NCI-H1048 (cell line): ENCODE measurements at places on chromosomes 7 and 10.

DNA sequence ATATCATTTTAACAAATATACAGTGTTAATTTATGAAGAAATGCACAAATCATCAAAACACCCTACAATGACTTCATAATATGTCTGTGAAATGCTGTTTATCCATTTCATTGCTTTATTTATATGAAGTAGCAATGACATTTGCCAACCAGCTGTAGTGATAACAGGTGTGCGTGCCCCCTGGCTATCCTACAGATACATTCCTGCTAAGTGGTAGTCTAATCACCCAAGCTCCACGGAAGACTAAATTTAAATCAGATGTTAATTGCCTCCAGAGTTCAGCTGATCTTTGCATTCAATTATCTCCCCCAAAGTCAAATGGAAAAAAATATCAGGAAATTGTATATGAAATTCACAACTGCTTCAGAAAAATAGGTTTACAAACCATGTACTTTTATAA, 1164.2 kb upstream of the LRRN3 start:
- no peak for DNase-seq

- DNase-seq = no peak
These were observed 33.1 kb downstream of the HABP2 start for GRCh38 chr10:113585949-113586348.

GRCh38 chr10:47045331-47045861, 134.2 kb downstream of the PTPN20 start:
- DNase-seq = no peak

DNA sequence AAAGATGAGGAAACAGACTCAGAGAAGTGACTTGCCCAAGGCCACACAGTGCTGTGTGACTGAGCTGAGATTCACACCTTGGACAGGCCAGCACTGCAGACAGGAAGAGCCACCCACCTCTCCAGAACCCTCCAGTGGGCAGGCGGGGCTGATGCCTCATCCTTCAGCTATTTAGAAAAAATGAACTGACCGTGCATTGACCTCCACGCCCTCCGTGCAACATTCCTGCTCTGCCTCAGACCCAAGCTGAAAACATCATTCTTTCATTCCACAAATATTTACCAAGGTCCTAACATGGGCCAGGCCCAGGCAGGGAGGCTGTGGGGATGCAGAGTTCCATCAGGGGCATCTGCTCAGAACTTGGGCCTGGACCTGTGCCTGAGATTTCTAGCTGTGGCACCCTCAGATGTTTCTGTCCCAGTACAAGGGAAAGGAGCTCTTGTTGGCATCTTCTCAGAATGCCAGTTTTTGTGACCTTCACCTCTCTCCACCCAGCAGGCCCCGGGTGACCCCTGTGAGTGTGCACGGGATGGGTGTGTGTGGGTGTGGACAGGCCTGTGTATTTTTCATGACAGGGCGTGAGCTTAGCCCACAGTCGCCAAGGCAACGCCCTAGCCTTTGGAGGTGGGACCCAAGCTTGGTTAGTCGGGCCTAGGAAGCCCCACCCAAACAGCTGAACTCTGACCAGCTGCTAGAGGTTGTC, 6.5 kb downstream of the VSIR start:
- DNase-seq = no peak

- no peak for DNase-seq
These were observed 63.2 kb downstream of the PRPF18 start for GRCh38 chr10:13649844-13650520.

DNA sequence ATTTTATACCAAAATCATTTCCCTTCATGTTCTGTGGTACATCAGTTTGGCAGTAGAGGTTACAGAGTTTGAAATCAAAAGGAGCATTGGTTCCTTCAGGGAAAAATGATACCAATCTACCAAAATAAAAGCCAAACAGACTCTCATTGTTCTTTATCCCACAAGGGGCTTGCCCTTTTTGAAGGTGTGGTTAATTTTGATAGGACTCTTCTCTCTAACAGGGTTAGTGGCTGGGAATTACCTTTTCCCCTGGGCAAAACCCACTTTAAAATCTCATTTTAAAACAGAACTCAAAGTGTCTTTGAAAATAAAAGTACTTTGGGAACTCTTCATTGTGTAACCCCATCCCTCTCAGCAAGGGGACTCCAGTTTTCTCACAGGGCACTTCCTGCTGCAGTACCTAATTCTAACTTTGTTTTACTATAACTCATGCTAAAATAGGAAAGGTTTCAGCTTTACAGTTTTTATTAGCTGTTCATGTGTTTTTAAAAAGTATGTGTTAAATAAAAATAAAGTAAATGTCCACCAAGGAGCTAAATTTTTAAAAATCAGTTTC, 30.6 kb downstream of the SMNDC1 start:
- DNase-seq = no peak

- no peak for DNase-seq
These were observed 118.5 kb downstream of the ARHGAP21 start for GRCh38 chr10:24605141-24605540.

- no peak for DNase-seq
These were observed 90.4 kb upstream of the LRRTM3 start for GRCh38 chr10:66835400-66835799.

DNA sequence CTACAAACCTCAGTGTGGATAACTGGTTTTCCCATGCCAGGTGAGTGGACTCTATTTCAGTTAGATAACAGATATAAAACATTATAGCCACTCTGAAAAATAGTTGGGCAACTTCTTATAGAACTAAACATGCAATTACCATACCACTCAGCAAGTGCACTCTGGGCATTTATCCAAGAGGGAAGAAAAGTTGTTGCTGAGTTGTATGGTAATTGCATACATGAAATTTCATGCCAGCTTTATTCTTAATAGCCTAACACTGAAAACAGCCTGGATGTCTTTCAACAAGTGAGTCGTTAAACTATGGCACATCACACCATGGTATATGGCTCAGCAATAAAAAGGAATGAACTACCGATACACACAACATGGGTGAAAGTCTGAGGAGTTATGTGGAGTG, 10.6 kb upstream of the UPP1 start:
- no peak for DNase-seq

DNA sequence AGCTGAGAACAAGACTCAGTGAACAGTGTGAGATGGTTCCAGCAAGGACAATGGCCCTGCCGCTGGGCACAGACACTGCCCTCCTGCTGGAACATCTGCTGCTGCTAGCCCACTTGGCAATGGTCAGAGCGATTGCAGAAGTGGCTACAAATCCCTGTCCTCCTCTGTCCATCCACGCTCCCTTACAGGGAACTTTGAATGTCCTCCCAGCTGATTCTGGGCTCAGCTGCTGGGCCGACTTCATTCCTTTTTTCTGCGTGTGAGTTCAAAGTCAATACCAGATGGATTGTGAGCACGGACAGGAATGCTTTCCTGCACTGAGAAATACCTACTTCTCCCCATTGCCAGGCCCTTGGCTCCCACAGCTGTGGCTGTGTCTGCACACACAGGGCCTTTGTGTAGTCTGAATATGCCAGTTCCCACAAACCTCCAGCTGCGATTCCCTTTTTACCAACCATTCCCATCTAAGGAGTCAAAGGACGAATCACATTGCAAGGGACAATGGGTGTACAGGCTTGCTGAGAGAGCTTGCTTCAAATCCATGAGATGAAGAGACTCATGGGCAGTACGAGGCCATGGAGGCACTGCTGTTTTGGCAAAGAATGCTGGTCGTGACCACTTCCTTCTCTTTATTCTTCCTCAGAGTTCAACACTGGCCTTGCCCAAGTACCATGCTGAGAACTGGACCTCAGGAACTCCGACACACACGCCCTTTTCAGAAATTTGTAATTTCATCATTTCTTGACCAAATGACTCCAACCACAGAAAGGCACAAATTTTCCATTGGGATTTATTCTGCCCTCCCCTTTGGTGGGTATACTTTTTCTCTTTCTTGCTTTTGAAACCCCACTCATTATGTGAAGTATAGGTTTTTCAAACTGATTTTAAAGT, 44.2 kb downstream of the BPGM start:
- no peak for DNase-seq

- no peak for DNase-seq
These were observed 69.6 kb downstream of the ASB13 start for GRCh38 chr10:5596611-5597341.

DNA sequence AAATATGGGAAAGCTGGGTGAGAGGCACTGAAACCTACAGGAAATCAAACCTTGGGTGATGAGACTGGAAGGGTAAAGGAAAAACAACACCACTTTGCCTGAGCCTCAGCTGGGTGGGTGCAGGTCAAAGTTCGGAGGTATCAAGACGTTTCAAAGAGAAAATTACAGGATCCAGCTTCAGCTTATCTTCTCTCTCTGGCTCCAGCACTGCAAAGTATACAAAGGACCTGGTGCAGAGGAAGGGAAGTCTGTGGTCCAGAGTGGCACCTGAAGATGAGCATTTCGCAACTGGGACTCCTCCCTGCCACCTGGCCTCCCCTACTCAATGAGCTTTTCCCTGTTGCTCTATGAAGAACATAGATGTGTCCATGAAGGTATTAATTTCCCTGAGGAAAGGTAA, 6.4 kb upstream of the FXYD4 start:
- DNase-seq = no peak

DNA sequence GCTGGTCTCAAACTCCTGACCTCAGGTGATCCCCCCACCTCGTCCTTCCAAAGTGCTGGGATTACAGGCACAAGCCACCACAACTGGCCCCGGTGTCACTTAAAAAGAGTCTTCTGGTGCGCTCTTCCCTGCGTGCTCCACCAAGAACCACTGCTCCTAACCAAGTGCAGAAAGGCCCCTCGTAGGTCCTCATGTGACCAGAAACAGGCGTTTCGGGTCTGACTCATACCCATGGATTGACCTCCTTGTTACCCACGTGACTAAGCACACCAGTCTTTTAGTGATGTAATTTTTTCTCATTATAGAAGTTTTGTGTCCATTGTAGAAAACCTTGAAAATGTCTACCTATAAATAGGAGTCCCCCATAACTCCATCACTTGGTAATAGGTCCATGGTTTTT, 13.9 kb downstream of the FKBP6 start:
- no peak for DNase-seq
